ENCODE measurements at places on chromosomes 5 and 9. TPM values are rescaled to one million over a fixed set of nuclear protein-coding genes. Genes with fewer than 3 reads are reported as not detected.

The PCDHGA11 gene
- 5.3 TPM for total RNA-seq

The PDGFRB gene
- total RNA-seq, result 341 TPM

The PAPPA gene
- total RNA-seq, result 6.0 TPM

The ADGRV1 gene
- total RNA-seq, result 6.9 TPM

- H3K27ac ChIP-seq, result peak overlapping the region; percentile 96
- H3K4me1 ChIP-seq, result peaks cover 82% of the 10 kb centered on the region
- H3K4me3 ChIP-seq, result no peak overlapping the region
- H3K36me3 ChIP-seq, result no peaks in the 10 kb centered on the region
- no peaks in the 10 kb centered on the region for H3K27me3 ChIP-seq
Measured at GRCh38 chr5:150593593-150593992, 46.9 kb upstream of the SYNPO start.

DNA sequence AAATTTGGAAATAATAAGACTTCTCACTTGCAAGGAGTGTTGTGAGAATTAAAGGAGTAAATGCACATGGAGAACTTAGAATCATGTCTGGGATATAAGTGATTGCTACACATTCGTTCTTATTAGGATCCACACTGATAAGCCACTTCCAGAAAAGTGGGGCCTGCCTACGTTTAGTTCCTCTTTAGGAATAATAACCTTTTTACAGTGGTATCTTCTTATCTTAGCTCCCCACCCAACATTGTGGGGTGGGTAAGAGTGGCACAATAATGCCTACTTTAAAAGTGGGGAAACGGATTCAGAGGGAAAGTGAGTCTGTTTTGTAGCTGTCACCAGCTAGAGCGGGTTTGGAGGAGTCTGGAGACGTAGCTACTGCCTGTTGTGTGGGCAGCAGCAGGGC lies 16.0 kb downstream of the DOCK2 start:
- H3K36me3 ChIP-seq, result no peaks in the 10 kb centered on the region
- H3K4me1 ChIP-seq, result no peaks in the 10 kb centered on the region

DNA sequence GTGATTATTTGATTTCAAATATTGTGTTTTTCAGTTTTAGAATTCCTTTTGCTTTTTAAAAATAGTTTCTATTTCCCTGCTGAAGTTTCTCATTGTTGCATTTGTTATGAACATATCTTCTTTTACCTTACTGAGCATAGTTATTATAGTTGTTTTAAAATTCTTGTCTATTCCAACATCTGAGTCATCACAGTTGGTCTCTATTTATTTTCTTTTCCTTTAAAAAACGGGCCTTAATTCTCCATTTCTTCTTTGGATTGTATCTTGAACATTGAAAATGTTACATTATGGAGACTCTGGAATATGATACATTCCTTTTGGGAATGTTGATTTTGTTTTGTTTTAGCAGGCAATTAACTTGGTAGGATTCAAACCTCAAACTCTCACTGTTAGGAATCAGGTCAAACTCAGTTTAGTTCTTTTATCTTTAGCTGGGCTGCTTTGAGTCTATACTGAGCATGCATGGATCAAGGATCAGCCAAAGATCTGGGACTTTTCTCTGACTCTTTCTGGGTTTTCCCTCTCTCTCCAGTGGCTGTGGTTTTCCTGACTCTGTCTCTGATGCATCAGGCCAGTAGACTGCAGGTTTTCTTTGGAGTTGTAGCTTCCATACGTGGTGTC lies 70.3 kb downstream of the TEK start:
- H3K36me3 ChIP-seq, result no peaks in the 10 kb centered on the region
- DNase-seq, result no peak
- H3K27me3 ChIP-seq, result no peaks in the 10 kb centered on the region
- no peak overlapping the region for H3K4me3 ChIP-seq

Data from ascending aorta (tissue), 2 donors.